Stimulated activated CD8-positive, alpha-beta memory T cell treated with anti-CD3 and anti-CD28 coated beads, Interleukin-4, amount 100 ng/mL, for 1 hour (primary cell): ENCODE measurements at places on chromosomes 6 and 20.

GRCh38 chr20:45029884-45030283 lies 63.6 kb downstream of the STK4 start:
- no peak for DNase-seq

- no peak for DNase-seq
Measured at GRCh38 chr20:3229798-3230197, 9.2 kb downstream of the SLC4A11 start.

DNA sequence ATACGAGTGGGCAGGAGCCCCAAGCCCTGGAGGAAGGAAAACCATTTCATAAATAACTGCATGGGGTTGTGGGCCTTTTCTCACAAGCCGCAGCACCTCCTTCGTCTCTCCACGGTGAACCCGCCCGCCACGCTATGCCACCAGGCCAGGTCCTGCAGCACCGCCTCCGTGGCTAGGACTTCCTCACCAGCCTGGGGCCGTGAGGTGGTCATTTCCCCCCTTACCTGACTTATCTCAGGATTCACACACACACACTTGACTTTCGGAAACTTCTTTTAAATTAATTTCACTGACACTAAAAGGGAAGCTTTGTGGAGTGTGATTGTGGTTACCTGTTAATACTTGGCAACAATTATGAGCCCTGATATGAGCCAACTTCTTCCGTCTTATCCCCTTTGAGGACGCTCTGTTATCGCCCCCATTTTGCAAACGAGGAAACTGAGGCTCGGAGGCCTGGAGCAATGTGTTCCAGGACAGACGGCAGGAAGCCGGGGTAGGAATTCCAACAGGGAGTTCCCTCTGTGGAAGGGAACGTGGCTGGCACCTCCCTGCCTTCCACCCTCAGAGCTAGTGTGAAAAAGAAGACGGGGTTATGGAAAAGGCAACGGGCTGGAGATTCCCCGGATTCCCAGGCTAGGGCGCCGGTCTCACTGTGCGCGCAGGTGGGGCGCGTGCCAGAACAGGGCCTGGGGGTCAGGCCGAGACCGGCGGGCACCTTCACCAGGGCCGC lies 817 bp upstream of the SLCO4A1 start:
- DNase-seq, result no peak

- DNase-seq, result no peak
Measured at GRCh38 chr6:78947529-78947928, 80.2 kb downstream of the IRAK1BP1 start.

- no peak for DNase-seq
Measured at GRCh38 chr6:132865364-132865763, 51.0 kb downstream of the RPS12 start.

DNA sequence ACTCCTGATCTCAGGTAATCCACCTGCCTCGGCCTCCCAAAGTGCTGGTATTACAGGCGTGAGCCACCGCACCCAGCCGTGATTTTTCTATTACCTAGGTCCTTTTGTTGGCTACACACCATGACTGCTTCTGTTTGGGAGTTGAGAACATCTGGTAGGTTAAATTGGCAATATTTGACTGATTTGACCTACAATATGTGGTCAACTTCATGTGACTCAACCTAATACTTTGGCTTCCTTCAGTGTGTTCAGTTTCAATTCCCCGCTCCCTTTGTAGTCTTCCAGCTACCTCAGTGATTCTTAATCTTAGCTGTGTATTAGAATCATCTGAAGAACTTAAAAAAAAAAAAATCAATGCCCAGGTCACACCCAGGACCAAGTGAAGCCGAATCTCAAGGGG lies 47.4 kb downstream of the MYB start:
- no peak for DNase-seq

DNA sequence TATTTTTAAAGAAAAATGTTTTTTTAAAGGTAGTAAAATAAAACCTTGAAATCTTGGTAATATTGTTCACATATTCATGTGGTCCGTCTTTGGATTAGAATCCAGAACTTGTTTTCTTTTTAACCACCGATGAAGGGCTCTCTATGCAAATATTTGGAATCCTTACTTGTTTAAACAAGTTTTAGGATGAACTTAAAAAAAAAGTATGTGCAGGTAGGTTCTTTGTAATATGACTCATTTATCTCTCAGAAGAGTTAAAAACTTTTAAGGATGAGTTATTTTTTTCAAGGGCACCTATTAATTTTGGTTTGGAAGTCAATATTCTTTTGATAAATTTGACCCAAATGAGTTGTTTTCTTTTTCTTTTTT lies 8.9 kb downstream of the DSP start:
- DNase-seq, result no peak

DNA sequence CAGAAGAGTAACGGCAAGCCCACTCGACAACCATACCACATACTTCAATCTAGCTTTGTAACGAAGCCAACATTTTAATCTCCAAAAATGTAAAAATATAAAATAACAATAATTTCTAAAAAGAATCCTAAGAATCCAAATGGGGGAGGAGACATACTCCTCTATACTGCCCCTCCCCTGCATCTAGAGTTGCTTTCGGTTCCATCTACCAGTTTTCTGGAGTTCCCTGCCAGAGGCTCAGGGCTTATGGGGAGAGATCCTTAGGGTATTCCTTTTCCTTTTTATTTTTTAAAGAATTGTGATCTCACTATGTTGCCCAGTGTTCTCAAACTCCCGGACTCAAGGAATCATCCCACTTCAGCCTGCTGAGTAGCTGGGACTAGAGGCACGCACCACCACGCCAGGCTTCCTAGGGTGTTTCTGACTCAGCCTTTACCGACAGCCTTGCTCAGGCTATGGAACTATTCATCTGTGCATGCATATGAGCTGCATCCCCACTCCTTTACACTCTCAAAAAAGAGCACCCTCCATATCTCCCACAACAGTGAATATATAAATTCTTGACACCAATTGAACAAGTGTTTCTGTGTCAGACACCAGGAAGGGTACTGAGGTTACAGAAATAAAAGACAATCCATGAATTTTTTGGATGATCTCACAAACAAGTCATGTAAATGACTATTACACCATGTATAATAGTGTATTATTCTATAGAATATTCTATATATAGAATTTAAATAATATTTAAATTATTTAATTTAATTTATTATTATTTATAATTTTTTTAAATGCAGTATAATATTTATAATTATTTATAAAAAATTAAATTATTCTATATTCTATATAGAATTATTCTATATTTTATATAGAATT lies 40.7 kb upstream of the UBR2 start:
- no peak for DNase-seq

DNA sequence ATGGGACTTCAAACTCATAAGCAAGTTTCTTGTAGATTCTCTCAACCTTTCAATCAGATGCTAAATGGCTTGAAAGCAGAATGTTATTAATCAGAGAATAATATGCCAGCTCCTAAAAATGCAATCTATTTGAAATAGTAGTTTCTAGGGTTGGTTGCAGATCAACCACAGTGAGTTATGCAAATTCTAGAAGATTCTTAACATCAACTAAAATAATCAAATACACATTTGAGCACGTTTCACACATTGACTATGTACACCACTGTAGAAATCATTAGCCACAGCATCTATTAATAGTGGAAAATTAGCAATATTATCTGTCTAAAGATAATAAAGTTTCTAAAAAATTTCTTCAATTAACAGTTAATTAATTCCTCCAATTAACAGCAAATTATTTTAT lies 141.9 kb upstream of the GJE1 start:
- no peak for DNase-seq

DNA sequence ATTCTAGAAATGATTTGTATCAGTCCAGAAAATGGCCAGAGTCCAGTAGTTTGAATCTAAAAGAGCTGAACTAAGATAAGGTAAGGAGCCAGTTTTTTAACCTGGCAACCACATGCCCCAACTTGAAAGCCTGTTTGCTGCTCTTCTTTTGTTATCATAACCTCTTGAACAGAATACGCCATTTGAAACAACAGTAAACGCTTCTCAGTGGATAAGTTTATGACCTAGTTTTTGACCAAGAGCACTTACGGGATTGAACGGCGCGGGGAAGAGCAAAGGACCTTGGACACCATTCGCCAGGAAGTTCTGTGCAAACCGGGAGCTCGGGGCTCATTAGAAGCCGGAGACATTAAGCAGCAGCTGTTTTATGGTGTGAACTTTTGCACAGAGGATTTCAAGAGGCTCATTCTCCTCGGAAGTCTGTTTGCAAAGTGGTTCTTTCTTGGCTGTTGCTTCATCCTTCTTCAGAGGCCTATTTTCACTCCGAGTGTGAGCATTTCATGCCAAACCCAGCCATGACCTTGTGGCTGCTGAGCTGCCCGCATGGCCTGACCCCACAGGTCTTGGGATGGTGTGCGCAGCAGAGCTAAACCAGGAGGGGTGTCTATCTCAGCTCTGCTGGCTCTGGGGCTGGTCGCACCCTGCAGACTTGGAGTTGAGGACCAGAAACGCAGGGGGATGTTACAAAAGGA lies 215.1 kb downstream of the SOX4 start:
- DNase-seq, result no peak

DNA sequence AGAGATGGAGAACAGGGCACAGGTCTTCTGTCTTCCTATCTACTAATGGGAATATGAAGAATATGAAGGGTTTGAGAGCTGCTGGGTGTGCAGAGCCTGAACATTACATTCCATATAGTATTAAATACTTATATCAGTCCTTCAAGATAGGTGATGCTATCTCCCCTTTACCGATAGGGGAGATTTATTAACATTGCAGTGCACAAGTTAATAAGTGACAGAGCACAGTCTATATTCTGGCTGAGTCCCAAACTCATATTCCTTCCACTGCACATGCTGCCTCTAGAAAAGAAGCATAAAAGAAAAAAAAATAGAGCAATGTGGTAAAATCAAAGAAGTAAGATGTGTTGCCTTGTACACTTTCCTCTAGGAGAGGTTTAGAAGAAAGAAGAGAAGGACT lies 18.5 kb upstream of the KIAA0408 start:
- no peak for DNase-seq

DNA sequence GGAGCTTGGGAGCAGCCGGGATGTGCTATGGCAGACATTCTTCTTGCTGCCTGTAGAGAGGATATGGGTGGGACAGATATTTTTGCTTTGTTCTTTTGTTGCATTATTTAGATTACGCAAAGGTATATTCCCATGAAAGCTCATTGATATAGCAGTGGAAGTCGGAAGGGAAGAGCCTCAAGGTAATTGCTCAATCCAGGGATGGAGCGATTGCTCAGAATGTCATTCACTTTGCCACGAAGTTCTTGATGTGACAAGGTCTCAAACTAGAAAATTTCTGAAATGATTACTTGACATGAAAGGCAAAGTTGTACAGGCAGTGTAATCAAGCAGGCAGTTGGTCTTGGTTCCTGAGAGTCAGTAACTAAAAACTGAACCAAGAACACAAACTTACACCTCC lies 615.6 kb upstream of the CDH4 start:
- DNase-seq, result no peak

DNA sequence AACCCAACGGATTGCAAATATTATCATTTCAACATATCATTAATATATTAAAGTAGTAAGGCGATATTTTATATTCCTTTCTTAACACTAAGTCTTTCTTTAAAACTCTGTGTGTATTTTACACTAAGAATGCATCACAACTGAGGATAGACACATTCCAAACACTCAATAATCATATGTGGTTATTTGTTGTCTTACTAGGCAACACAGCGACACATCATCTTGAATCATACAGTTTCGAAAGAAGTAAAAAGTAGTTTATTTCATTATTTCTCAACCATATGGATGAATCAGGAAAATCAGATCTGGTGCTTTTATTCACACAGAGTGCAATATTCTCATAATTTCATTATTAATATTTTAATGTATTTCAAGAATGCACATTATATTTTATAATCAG lies 662.4 kb downstream of the EPHA7 start:
- no peak for DNase-seq

DNA sequence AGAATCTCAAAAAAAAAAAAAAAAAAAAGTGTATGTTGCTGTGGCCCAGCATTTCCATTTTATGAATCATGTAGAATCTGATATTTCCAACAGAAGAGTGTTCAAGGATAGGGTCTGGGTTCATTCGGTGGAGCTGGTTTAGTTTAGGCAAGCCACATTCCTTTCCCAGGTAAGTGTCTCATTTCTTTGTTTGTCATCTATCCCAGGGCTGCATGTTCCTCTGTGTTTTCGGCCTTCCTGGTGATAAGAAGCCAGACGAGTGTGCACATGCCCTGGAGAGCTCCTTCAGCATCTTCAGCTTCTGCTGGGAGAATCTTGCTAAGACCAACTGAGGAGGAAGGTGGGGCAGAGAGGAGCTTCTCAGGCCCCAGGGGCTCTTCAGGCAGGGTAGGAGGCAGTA lies 38.2 kb downstream of the NFYA start:
- no peak for DNase-seq

DNA sequence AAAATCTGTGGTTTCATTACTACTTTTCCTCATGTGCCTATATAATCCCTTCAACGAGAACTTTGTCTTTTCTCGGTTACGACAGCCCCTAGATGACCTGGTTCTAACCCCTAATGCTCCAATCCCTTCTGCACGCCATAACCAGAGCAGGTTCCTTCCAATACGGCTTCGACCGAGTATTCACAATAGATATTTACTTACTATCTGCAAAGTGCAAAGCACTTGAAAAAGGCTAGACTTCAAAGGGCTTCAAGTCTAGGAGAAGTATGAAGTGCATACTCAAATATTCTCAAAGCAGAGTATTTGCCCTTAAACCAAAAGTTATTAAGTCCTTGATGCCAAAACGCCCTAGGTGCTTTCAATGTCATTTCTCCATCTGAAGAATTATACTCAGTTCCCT lies 63.4 kb upstream of the NHSL1 start:
- DNase-seq, result no peak

GRCh38 chr6:86858970-86859369 lies 78.4 kb upstream of the HTR1E start:
- DNase-seq, result no peak

DNA sequence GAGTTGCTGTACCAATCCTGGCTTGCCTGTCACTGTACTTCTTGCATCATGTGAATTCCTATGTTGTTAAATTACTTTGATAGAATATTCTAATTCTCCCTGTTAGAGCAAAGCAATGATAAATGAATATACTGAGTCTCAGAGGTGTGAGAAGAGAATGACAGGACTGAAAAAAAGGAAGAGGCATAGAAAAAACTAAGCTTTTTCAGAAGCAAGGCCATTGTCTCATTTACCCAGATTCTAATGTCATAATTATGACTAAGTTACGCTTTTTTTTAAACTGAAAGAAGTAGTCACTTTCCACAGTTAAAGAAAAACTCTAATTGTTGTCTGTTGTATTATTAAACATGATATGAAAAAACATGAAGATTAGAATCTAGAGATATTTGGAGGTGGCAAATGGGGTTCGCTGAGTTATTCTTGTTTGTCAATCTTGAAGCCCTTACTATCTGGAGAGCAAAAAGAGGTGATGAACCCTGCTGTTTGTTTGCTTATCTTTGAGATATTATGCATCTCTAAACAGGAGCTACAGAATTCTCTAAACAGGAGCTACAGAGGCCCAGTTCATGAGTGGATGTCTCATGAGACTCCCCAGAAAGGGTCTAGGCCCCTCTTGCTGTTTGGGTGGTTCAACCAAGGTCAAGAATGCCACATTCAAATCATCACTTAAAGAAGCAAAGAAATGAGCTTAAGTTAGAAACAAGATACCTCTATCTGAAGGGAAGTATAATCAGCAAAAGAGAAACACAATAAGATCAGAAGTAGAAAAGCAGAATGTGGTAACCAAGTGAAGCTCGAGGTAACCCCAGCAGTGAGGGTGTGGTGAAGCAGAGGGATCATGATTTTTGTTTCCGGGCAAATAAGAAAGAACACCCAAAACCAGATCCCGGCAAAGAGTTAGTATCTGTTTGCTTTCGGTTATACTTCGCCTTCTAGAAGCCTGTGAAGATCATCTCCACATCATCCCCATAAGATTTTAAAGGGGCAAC lies 33.3 kb upstream of the THEMIS start:
- no peak for DNase-seq
